ENCODE measurements at places on chromosomes 7 and 10.

DNA sequence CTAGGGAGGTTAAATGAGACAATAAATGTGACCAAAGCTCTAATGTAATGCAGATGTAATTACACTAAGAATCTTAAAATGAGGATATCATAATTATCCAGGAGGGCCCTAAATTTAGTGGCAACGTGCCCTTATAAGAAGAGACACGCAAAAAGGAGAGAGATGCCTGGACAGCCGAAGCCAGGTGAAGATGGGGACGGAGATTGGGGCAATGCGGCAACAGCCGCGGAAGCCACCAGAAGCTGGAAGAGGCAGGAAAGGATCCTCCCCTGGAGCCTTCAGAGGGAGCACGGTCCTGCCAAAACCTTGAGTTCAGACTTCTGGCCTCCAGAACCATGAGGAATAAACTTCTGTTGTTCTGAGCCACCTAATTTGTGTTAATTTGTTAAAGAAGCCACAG, 25.3 kb upstream of the C10orf71 start:
- DNase-seq = no peak

GRCh38 chr10:25101461-25102146, 73.2 kb upstream of the GPR158 start:
- no peak for DNase-seq

- DNase-seq = no peak
Observed at GRCh38 chr10:97207756-97208346, 22.1 kb upstream of the SLIT1 start.

DNA sequence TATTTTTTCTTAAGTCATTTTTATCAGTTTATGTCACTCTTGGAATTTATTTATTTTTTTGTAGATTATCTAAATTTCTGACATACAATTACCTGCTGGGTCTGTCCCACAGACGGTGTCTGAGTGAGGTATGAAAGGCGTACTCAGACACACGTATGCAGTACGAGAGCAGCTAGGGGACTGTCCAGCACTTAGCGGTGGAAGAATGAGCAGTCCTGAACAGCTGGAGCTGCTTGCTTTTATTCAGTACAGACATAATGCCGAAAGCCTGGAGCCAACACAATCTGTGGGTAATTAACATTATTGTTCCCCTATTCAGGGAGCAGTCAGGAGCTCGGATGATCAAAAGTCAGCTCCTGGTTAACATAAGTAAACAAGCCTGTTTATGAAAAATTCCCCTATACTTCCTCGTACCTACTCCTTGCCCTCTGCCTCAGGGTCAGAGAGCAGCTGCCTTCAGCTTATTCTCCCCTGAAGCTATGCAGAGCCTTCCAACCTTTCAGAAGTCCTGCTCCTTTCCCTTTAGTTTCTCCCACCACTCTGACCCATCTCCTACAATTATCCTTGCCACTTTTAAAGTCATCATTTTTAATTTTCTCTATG, 488.0 kb upstream of the POM121L12 start:
- no peak for DNase-seq

GRCh38 chr10:70621503-70622078, 19.1 kb upstream of the PRF1 start:
- DNase-seq = no peak

DNA sequence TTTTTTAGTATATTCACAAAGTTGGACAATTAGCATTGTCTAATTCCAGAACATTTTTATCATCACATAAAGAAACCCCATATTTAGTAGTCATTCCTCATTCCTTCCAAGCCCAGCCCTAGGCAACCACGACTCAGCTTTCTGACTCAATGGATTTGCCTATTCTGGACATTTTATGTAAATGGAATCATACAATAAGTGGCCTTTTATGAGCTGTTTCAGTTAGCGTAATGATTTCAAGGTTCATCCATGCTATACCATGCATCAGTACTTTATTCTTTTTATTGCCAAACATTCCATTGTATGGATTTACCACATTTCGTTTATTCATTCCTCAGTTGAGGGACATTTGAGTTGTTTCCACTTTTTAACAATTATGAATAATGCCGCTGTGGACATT, 249.2 kb downstream of the DYNC1I1 start:
- DNase-seq = no peak

DNA sequence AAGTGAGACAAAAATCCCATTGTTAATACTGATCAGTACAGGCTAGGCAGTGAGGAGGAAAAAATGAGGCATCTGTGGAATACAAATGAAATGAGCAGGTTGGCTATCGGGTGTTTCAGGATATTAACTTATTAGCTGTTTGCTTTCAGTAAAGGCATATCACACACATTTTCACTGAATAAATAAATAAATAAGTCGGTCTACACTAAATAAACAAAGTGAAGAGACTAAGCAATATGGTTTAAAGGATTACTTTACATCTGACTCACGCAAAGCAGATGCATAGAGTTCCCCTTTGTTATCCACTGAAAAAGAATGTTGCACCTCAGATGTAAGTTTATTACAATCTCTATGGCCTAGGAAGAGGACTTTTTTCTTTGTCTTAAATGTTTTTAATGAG, 6.3 kb upstream of the SEMA3A start:
- no peak for DNase-seq

DNA sequence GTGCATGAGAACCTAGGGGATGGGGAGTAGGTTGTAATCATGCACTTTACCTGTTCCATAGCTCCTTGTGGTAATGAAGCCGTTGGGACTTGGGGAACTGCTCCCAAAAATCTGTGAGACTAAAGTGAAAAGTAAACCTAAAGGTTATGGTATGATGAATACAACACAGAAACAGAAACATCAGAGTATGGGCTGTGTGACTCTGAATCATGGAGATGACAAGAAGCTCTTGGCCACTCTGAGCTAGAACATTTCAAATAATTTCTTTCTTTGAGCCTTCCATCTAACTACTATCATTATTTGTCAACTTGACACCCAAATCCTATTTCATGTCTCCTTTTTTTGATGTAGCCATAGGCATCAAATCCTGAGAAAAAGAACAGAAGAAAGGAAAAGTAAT, 2.9 kb downstream of the CLEC5A start:
- no peak for DNase-seq

GRCh38 chr10:21352886-21353285, 172.6 kb downstream of the SKIDA1 start:
- no peak for DNase-seq

DNA sequence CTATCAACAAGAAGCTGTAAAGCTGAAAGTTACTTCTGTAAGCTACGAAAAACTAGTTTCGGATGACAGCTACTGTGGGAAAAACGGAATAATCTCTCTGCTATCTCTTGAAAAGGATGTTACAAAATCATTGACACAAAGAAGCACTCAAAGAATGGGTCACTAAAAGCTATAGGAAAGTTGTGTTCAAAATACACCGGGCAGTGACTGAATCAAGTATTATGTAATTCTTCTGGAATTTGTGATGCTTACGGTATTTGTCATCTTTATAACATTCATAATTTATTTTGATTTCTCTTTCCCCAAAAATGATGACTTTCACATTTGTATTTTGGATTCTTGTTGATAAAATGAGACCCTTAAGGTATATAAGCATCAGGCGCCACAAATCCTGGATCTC, 112.1 kb upstream of the KLF6 start:
- DNase-seq = no peak

- no peak for DNase-seq
Observed at GRCh38 chr7:82175319-82175718, 268.3 kb downstream of the CACNA2D1 start.

- no peak for DNase-seq
Observed at GRCh38 chr7:157926107-157926506, 589.3 kb downstream of the DNAJB6 start.

DNA sequence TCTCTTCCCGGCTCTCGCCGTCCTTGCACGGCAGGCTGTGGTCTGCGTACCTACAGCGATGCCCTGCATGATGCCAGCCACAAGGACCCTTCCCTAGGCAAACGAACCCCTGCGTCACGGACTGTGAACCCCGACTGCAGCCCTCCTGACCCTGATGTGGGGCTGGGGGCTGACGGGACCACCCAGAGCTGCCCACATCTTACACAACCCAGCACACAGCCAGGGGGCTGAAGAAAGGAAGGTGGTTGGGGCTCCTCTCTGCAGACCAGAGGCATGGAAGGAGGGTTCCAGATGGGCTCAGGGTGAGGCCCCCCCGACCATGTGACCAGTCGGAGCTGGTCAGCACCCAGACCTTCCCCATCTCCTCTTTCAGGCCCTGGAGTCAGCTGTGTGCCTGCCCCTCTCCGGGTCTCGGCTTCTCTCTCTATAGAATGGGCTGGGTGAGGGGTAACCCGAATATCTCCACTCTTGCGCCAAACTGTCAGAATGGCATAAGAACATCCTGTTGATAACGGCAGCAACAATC, 41.4 kb downstream of the EBF3 start:
- no peak for DNase-seq

GRCh38 chr7:26863518-26864308, 677 bp downstream of the SKAP2 start:
- peak; percentile 36 for DNase-seq

GRCh38 chr7:46957195-46957594, 624.7 kb downstream of the TNS3 start:
- no peak for DNase-seq
